ENCODE measurements at places on chromosomes 7 and 10.

DNA sequence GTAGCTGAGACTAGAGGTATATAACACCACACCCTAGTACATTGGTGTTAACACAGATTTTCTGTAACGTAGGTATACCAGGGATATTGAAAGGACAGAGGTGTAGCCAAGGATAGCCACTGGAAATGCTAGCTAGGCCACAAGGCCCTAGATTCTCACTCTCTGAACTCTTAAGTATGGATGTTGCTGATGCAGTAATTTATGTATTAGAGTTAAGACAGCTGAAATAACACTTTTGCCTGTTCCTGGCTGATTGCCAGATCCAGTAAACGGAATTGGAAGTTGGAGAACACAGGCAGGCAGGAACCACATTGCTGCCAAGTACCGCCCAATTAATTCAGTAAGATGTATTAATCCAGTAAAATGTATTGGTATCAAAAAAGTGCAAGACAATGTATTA is 1.8 kb downstream of the CALU start:
- DNase-seq, result no peak

GRCh38 chr10:85764108-85764507 is 602.5 kb downstream of the GRID1 start:
- no peak for DNase-seq

DNA sequence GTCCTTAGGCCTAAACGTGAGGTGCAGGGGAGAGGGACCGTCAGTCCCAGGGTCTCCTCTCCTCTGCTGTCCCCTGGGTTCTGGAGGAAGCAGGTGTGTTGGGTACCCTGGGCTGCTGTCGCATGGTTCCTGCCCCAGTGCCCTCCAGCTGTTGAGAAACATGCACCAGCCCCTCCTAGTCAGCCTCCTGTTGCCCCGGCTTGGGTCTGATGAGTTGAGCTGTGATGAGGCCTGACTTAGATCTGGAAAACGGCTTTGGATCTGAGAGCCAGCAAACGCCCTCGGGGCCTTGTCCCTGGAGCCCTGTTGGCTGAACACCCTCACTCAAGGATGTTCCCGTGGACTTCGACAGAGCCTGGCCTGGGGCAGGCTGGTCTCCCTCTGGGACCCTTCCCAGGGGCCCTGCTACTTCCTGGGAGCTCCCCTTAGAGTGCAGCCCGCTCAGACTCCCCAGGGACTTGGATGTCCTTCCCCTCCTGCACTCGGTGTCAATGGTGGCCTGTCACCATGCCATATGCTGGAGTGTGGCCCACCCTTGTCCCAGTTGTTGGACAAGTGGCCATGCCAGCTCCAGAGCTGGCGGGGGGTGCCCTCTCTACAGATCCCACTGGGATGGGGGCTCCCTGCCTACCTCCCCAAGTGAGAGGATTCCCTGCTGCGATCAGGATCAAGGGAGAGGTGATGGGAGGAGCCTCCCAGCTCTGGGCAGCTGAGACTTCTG is 12.3 kb downstream of the ZNF316 start:
- peak; percentile 46 for DNase-seq

DNA sequence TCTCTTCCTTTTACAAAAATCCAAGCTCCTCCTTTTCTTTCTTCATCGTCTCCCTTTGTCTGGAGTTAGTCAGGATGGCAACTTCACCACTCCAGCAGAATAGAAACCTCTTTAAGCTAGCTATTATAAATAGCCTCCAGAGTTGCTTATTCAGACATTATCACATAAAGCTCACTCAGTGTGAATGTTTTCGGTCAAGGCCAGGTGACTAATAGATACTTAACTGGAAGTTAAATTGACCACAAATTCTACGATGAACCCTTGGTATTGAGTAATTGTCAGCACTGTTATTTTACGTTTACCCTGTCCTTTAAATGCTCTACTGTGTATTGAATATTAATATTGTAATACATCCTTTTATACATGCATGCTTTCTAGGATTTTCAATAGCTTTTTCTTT is 340.4 kb downstream of the OTUD1 start:
- DNase-seq, result no peak

- peak; percentile 42 for DNase-seq
Observed at GRCh38 chr7:14836571-14837189, 65.9 kb downstream of the DGKB start.

DNA sequence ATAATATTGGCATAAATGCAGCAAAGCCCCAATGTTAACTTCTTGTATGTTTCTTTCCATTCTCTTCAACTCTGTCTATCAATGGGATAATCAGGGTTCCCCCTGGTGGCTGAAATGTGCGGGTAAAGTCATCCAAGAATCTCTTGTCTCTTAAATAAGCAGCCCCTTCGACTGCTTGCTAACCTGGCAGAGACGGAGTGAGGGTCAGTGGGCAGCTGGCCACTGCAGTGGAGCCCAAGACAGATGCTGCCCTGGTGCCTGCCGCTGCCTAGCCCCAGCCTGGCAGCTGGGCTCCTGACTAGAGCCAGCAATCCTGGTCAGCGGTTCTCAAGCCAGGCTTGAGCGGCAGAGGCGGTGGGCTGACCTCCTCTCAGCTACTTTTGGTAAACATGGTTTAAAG is 248.9 kb downstream of the COBL start:
- no peak for DNase-seq

- DNase-seq, result no peak
Observed at GRCh38 chr7:65746398-65746669, 126.5 kb upstream of the VKORC1L1 start.

DNA sequence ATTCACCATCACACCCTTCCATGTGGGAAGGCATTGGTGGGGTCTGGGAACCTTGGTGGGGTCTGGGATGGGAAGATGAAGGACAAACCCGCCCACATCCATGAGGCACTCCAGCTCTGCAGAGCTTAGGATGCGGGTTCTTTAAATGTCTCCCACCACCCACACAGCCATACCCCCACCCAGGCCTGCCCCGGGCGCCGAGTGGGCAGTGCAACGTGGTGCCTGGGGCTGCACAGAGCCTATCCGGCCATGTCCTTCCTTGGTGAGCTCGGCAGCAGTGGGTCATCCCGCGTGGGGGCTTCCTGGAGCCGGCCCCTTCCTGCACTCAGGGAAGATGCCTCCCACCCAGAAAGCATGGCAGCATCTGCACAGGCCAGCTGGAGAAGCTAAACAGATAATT is 163.5 kb upstream of the TCERG1L start:
- DNase-seq, result no peak

DNA sequence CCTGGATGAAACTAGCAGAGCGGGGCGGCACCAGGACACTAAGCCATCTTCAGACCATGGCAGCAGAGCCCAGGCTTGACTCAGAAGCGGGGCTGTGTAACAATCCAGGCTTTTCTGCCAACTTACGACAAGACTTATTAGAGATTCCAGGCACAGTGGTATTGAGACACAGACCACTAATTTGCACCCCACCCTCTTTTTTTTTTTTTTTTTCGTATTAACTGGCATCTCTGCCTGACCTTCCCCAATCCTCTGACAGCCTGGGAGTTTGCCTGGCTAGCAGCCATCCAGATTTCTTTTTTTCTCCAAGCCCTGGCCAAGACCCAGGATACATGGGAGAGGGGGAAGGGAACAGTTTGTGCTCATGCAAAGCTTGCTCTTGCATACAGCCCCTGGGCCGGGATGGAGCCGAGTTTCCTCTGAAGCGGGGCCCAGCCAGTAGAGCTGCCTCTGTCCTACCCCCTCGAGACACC is 182.4 kb downstream of the PLXNA4 start:
- DNase-seq, result peak; percentile 65

DNA sequence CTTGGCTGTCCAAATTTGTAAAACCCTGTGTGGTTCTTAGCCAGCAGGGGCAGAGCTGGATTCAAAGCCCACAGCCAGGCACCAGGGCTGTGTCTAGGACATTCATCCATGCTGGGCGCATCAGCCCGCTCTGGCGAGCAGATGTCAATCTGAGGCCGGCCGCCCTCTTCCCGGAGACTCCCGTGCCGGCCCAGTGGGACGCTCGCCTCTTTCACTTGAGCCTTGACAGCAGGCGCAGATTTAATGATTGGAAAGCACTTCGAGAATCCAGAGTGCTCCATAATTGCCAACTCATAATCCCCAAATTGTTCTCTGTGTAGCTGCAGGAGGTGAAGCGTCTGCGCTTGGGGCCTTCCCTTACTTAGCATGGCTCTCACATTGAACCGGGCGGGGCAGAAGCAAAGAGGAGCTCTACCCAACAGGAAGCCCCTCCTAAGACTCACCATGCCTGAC is 36.7 kb downstream of the SLIT1 start:
- no peak for DNase-seq

DNA sequence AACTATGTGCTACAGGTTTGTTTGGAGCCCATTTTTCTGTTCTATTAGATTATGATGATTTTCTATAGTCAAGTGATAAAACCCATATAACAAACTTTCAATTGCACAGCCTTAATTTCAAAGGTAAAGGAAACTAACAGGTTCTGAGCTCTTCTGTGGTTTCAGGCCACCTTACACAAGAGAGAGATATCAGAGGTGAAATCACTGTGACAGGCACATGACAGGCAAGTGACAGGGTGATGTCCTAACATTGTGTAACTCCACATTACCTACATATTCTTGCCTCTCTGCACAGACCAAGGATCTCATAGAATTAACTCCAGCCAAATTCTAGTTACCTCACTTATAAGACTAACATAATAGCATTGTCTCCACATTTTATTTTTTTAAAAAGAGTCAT is 35.0 kb downstream of the ZNF22 start:
- DNase-seq, result no peak

DNA sequence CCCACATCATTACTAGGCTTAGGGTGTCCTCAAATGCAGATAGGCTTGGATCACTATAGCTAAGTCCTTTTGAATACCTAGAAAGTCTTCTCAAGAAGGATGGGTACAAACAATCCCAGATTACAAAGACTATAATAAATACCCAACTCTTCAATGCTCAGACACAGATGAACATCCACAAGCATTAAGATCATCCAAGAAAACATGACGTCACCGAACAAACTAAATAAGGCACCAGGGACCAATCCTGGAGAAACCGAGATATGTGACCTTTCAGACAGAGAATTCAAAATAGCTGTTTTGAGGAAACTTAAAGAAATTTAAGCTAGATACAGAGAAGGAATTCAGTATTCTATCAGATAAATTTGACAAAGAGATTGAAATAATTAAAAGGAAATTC is 108.0 kb upstream of the PLPP4 start:
- DNase-seq, result no peak

- DNase-seq, result no peak
Observed at GRCh38 chr7:15560968-15561367, 847 bp downstream of the AGMO start.

- DNase-seq, result no peak
Observed at GRCh38 chr10:3873728-3874461, 88.9 kb upstream of the KLF6 start.

DNA sequence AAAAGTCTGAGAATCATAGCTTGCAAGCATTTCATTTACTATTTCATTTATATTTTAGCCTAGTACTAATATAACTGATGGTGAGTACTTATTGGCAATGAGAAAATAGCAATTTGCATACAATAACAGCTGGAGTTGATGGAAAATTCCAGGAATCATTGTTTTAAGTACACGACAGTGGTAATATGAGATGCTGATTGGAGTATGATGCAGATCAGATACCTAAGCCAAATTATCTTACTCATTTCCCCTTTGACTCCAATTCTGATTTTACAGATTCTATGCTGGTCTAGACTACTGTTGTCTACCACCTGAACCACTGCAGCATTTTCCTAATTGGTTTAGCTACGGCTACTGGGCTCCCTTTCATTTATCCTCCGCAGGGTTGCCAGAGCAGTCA is 36.7 kb downstream of the GNG11 start:
- no peak for DNase-seq

DNA sequence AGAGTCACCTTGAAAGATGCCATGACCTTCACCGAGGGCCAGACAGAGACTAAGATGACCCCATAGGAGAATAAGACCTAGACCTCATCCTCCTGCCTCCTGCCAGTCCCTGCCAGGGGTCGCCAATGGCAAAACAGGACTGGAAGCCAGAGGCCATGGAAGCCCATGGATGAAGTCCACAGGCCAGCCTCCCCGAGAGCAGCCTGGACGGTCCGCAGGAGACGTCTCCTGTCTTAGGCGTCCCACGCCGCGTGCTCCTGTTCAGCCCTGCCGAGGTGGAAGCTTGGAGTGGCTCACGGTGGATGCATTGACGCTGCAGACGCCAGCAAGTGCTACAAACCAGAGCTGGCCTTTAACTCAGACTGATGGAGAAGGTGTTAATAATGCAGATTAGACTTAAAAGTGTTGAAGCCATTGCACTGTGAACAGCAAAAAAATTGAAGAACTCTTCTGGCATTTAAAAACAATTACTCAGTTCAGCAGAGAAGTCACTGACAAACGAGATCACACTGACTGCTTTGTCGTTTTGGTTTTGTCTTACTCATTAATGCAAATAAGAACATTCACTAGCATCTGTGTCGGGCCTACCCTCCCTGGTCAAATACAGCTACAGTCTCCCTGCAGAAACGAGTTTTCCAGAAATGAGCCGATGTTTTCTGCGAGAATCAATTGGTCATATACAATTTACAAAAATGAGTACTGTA is 38.1 kb upstream of the FAM20C start:
- DNase-seq, result peak; percentile 42

DNA sequence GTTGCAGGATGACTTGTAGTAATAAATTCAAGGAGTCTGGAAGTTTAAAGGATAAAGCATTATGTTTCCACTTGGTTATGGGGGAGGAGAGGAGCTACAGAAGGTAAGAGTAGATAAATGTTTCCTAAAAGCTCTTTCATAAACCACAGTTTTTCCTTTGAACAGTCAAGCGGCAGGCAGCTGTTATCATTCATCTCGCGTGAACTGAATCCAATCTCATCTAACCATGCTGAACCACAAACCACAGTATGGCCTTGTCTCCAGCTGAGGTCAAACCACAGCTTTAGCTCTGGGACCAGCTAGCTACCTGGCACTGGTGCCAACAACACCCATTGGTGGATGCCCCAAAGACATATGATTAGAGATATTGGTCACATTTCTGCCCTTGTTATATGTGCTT is 63.3 kb downstream of the NOC3L start:
- DNase-seq, result no peak

DNA sequence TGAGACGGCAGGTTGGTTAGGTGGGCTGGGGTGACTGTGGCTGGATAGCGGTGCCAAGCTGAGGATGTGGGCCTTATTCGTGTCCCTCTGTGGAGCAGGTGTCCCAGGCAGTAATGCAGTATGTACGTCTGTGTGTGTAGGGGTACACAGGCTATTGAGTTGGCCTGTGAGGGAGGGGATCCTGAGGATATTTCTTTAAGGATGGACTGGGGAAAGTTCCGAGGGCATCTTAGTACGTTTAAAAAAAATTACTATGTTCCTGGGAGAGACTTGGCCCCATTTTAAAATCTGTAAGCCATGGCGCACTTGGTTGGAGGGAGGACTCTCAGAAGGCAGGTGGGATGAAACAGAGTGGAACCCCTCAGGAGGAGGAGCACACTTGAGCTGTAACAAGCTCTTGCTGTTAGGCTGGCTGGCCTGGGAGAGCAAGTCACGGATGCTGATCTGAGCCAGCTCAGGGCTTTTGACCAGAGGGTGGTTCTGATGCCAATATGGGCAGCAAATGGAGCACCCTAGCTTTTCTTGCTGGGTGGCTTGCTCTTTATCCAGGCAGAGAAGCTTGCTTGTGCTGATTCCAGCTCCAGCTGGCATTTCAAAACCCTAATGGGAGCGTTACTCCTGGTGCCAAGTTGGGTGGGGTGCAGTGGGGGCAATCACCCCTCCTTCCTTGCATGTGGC is 765 bp downstream of the WBP1L start:
- no peak for DNase-seq
